ENCODE measurements at places on chromosomes 11 and 22.
A peak's percentile ranks its signal among the peaks of the same experiment; 100 is the strongest.

GRCh38 chr11:82854242-82854641, 46.0 kb downstream of the PRCP start:
- DNase-seq, result no peak

- DNase-seq, result no peak
These were observed 26.9 kb downstream of the CD82 start for GRCh38 chr11:44592125-44592940.

DNA sequence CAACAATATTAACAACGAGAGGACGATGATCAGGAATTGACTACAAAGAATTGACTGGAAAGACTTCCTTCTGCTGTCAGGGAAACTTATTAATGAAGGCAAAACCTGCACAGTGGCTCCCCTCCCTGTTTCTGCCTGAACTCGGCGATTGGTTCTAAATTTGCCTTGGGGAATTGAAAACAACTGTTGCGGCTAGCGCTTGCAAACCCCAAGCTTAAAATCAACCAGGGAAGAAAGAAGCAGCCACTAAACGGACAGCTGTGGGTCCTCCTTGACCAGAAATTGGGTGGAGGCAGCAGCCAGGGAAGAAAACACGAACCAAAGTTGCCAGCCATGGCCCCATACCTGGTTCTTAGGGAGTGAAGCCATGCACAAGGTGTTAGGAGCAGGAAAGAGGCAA, 383.5 kb upstream of the CADM1 start:
- no peak for DNase-seq

- no peak for DNase-seq
These were observed 31.6 kb downstream of the MARK2 start for GRCh38 chr11:63870351-63871140.

DNA sequence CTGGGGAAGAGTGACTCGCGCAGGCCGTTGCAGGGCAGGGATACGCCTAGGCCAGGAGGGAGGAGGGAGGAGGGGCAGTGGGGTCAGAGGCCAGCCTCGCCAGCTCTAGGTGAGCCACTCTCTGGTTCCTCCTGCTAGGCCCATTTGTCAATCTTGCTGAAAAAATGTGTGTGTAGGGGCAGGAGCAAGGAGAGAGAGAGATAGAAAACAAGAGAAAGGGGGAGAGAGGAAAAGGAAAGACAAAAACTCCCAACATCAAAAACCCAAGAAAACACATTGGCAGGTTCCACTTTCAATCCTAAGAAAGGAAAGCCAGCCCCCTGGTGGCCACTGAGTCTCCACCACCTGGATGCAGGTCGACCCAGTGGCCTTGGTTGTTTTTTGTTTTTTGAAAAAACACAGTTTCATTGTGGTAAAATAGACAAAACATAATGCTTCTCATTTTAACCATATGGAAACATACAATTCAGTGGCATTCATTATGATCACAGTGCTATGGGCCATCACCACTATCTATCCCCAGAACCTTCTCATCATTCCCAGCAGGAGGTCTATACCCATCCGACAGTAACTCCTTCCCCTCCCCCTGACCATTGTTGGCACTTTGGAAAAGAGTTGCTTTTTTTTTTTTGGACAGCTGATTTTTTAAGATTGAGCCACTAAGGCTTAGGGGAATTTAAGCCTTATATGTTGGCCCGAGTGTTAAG, 10.9 kb downstream of the OMP start:
- DNase-seq, result peak; percentile 59

- no peak for DNase-seq
These were observed 259.7 kb upstream of the PLET1 start for GRCh38 chr11:112520354-112520753.

GRCh38 chr11:82754410-82754809, 20.7 kb upstream of the FAM181B start:
- no peak for DNase-seq

GRCh38 chr11:36407356-36407755, 102.7 kb downstream of the TRAF6 start:
- no peak for DNase-seq

GRCh38 chr11:86722006-86722405, 49.6 kb upstream of the ME3 start:
- no peak for DNase-seq

DNA sequence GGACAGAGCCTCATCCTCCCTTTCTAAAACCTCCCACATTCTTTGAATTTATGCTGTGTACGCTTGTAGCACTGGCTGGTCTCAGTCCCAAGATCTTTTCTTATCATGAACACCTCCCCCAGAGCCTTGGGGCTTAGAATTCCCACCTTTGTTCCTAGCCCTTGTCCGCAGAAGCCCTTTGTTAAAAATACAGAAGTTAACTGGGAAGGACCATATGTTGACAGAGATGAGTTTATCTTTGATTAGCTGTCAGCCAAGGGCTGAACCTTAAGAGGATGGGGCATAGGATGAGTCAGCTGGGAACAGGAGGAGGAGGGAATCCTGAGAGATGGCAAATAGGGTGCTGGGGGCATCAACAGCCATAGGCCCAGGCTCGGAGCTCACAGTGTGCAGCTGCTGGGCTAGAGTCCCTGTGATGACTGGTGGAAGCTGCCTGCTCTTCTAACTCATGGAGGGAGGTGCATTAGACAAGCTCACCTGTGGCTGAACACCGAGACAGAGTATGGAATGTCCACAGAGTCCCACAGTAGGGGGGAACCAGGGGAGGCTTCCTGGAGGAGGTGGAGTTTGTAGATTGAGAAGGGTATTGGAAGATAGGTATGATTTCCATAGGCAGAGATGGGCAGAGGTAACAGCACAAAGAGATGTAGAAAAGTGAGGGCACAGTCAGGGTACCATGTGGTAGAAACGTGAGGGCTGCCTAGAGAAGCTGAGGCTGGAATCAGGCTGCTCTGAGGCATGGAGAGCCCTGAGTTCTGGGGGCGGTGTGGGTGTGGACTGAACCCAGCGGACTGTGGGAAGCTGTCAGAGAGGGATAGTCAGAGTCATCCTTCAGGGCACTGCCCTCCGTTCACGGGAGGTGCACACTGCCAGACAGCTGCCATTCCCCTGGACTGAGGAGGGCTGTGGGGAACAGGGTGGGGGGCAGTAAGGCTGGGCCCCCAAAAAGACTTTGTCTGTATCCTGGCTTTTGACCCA, 9.9 kb downstream of the MICAL2 start:
- DNase-seq, result peak; percentile 56

DNA sequence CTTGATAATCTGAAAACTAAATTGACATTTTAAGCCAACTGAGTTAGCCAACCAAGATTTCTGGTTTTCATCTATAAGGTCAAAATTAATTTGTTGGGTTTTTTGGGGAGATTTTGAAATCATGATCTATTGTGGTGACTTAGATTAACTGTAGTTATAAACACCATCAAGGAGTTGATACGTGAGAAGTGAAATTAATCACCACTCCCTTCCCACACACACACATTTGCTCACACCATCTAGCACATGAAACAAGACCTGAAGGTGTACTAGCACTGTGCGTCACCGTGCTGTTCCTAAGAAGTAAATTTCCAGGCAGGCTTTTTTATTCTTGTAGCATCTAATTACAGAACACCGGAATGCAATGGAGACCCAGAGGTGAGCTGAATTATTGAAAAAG, 2.1 kb downstream of the OR5B21 start:
- DNase-seq, result no peak

DNA sequence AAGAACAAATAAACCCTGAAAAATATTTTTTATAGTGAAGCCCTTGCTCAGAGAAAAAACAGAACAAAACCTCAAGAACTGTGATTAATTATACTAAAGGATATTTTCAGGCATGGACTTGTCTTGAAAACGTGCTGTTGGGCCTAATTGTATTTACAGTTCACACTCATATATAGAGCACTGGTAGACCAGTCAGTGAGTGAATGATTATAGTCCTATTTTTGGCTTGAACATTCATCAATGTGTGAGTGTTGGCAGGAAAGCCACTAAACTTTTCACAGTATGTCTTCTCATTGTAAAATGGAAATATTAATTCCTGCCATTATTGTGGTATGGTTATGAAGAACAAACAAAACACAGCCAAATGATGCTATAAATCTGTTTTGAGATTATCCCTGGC, 462.8 kb downstream of the KCNA4 start:
- no peak for DNase-seq

DNA sequence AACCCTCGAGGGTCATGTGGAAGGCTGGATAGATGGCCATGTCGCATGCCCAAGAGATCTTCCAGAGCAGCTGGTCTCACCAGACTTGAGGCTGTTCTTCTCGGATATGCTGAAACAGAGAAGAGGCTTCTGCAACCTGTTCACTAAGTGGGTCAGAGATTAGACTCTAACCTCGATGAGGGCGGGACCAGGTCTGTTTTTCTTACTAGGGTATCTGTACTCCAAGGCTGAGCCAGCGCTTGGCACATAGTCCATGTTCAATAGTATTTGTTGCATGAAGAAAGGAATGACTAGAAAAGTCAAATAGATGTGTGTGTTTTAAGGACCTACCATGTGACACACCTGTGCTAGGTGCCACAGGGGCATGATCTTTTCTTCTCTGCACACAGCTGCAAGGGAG, 43.6 kb downstream of the ABTB2 start:
- DNase-seq, result no peak

DNA sequence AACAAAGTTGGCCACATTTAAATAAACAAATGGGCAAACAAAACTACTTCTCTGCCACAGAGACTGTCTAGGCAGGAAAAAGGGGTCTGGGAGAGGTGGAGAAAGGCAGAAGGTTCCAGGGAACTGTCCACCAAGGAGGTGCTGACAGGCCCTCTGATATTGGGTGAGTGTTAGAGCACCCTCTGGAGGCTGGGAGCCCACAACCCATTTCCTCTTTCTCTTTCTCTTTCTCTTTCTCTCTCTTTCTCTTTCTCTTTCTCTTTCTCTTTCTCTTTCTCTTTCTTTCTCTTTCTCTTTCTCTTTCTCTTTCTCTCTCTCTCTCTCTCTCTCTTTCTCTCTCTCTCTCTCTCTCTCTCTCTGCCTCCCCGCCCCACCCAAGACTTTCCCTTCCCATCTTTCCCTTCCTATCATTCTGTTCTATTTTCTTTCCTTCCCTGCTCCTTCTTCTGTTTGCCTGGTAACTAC, 912.8 kb downstream of the DLG2 start:
- peak; percentile 54 for DNase-seq

DNA sequence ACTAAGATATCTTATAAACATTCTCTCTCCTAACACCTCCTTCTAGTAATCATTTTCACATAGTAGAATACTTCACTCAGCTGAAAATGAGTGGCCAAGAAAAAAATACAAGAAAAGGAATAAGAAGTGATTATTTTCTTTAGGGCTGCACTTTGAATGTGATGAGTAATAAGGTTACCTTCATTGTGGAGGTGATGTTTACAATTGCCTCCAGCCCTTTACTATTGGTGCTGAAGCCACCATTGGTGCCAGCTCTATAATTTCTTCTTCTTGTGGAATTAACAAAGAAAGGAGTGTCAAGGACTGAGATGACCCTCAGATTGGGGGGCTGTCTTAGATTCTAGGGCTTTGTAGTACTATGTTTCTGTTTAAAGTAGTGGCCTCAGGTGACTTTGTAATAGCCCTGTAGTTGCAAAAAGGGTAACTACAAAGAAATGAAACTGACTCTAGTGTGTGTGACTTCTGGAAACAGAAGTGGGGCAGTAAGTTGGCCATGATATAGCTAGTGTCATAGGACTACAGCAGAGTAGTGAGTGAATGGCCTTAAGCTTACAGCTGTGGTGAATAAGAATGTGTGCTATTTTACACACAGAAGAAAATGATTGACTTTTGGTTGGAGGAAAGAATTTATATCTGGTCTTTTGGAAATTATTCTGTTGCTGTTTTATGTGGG, 287.2 kb downstream of the TMEM135 start:
- DNase-seq, result no peak
